ENCODE measurements at places on chromosomes 5 and 9. TPM values are rescaled to one million over a fixed set of nuclear protein-coding genes. Genes with fewer than 3 reads are reported as not detected.

GZMA gene
- total RNA-seq = 86.0 TPM

CDH9 gene
- total RNA-seq = not detected

SLC25A48 gene
- total RNA-seq = not detected

COQ4 gene
- 39.0 TPM for total RNA-seq

DBH gene
- total RNA-seq = 0.82 TPM

PCDHA10 gene
- total RNA-seq = not detected

ACSL6 gene
- 23.7 TPM for total RNA-seq

- no peak for DNase-seq
These were observed 1.9 kb upstream of the CRB2 start for GRCh38 chr9:123353984-123354591.

- no peak for DNase-seq
These were observed 5.4 kb upstream of the MYORG start for GRCh38 chr9:34382054-34382453.

GRCh38 chr5:173557123-173557903 lies 59.1 kb downstream of the BOD1 start:
- no peak for DNase-seq

GRCh38 chr5:168438349-168438748 lies 47.9 kb upstream of the RARS1 start:
- no peak for DNase-seq

DNA sequence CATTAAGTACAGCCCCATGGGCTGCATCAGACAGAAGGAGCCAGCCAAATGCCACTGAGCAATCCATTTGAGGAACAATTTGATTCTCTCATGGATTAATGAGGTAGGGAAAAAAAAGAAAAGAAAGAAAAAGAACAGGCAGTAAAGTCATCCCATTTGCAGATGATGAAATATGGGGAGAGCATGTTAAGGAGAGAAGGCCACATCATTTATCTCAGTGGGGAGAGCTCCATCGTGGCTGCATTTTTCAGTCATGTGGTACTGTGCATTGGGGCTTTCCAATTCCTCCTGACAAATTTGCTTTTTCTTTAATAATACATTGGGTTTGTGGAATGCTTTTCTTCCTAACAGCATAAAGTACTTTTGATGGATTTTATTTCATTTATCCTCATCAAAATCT lies 375.2 kb upstream of the TLE4 start:
- DNase-seq = no peak

DNA sequence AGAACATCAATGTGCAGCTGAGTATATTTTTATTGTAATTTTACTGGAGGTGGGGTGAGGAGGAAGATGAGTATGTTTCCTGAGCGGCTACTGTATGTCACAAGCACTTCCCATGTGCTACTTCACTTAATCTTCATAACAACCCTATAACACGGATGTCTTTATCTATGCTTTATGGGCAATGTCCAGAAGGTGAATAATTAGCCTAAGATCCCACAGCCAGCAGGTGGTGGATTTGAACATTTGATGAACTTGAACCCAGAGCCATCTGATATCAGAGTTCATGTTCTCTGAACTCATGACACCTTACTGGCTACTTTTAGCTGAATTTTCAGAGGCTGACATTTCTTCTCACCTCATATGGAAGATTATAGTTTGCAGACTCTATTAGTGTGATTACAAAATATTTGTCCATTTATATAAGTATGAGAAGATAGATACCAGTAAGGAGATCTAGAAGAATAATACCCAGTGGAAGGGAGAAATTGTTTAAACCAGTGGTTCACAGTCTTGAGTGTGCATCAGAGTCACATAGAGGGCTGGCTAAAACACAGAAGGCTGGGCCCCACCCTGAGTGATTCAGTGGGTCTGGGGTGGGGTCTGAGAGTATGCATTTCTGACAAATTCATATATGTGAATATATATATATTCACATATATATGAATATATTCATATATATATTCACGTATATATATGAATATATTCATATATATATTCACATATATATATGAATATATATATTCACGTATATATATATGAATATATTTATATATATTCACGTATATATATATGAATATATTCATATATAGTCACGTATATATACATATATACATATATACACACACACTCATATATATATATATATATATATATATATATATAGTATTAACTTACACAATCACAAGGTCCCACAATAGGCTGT lies 164.4 kb upstream of the NR3C1 start:
- DNase-seq = no peak

- DNase-seq = no peak
These were observed 63.9 kb upstream of the SPRY4 start for GRCh38 chr5:142388696-142389095.

GRCh38 chr5:163497315-163497714 lies 8.1 kb upstream of the MAT2B start:
- no peak for DNase-seq

DNA sequence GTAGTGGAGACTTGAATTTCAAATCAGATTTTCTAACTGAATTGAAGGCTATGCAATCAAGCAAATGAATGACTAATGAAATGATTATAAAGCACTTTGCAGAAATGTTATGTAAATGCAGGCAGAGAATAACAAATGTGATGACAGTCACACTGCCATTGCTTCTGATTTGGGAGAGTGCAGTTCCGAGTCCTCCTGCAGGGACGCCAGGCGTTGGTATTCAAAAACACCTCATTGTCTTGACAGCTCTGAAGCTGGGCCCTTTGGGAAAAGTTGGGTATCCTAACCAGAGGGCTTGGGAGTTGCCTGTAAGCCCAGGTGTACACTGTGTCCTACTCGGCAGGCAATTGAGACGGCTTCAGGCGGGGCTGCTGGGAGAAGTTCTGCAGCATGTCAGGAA lies 57.9 kb downstream of the C5orf15 start:
- no peak for DNase-seq

DNA sequence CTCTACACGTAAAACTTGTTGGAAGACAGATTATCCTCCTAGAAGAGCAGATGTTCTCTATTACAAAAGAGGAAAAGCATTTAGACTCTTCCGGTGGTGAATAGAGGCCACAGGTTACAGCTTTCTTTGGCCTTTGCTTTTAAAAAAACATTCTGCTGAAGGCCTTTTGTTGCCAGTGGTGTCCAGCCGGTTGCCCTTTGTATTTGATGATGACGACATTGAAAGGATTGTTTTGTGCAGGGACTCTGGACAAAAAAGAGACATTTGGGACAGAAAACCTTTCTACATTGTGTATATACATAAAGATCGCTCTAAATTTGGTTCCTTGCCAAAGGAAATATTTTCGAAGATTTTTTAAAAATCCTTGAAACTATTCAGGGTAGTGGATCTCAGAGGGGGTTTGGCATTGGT lies 180.3 kb downstream of the C9orf152 start:
- no peak for DNase-seq

GRCh38 chr5:139822553-139823425 lies 27.2 kb downstream of the PSD2 start:
- DNase-seq = no peak

GRCh38 chr9:34709196-34709978 lies 549 bp downstream of the CCL21 start:
- DNase-seq = no peak

DNA sequence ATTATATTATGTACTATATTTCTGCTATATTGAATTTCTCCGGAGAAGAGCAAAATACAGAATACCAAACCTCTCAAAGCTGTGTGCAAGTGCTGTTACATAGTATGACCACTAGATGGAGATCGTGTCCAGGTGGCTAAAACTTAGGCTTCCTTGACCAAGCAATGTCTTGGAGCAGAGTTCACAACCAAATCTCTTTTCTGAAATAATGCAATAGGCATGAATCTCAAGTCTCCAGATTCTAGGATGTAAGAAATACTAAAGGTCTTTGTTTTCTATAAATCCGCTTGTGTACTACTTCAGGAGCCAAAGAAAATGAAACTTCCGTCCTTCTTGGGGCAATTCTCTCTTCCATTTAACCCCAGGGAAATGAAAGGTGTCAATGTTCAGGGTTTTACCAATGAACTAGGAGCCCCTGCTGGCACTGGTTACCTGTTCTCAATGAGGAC lies 181.5 kb upstream of the RAI14 start:
- DNase-seq = no peak

- no peak for DNase-seq
These were observed 297.1 kb downstream of the KCTD16 start for GRCh38 chr5:144467792-144468191.
